ENCODE measurements at places on chromosomes 16 and 17.

DNA sequence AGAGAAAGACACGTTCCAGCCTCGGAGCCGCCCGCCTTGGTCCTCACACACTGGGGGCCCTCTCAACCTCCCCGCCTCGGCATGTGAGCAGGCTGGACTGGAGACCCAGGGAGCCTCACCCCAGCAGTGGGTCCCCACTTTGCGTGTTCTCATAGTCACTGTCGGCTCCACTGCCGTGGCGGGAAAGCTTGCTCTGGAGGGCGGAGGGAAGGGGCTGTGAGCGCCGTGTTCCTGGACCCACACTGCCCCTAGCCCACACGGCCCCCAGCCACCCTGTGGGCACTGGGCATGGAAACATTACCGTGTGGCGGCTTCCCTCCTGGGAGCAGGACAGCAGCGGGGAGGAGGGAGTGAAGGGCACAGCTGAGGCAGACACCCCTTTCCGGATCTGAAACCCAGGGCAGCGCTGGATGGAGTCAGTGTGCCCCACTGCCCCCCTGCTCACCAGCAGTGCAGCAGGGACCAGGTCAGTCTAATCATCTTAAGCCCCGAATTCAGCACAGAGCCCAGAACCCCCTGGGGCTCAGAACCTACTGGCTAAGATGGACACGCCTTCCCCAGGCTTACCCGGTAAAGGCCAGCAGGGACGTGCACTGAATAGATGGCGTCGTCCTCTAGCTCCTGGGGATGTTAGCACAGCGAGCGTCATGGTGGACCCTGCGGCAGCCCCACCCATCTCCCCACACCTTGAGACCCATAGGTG, 7.2 kb downstream of the TP53I13 start:
- no peak for DNase-seq

GRCh38 chr16:1832838-1833454, 5.9 kb downstream of the FAHD1 start:
- DNase-seq, result no peak

GRCh38 chr16:29811896-29812665, at the start of gene PRRT2:
TSS of gene PRRT2 (plus strand) at chr16:29812193. CDS start at chr16:29813055, 862 bp downstream.
- DNase-seq, result peak; percentile 47

GRCh38 chr17:51435171-51435552, 174.8 kb downstream of the UTP18 start:
- DNase-seq, result peak; percentile 31

- DNase-seq, result no peak
Observed at GRCh38 chr16:35492225-35492624, 2032.8 kb downstream of the TP53TG3F start.

DNA sequence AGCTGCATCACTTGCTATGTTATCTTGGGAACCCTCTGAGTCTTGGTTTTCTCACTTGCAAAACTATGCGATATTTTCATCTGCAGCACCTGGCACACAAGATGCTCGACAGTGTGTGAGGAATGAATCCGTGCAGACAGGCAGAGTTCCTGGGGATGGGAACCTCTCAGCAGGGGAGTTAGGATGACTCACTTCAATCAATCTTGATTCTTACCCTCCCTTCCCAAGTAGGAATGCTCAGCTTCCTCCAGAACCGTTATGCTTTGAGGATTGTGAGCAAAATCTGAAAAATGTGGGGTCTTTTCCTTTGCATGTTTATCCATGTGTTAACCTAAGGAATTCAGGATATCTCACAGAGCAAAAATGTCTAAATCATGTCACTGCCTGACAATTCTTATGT, 68.9 kb upstream of the HNF1B start:
- no peak for DNase-seq

DNA sequence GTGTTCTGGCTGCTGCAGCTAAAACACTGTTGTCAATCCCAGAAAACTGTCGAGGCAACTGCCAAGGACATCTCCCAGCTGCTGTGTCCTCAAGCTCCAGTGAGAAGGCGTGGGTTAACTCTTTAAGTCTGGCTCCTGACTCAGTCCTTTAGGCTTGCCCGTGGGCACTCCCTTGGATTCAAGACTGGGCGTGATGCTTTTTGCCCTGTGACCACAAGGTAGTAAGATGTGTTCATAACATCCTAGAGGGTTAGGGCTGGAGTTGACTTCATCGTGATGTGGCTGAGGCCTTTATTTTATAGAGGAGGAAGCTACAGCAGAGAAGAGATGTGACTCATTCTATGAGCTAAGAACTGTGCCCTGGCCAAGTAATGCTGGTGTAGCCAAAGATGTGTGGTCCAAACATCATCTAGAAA, 50.9 kb upstream of the TEKT3 start:
- DNase-seq, result no peak

- peak; percentile 58 for DNase-seq
Observed at GRCh38 chr16:67278773-67279295, 498 bp upstream of the PLEKHG4 start.

DNA sequence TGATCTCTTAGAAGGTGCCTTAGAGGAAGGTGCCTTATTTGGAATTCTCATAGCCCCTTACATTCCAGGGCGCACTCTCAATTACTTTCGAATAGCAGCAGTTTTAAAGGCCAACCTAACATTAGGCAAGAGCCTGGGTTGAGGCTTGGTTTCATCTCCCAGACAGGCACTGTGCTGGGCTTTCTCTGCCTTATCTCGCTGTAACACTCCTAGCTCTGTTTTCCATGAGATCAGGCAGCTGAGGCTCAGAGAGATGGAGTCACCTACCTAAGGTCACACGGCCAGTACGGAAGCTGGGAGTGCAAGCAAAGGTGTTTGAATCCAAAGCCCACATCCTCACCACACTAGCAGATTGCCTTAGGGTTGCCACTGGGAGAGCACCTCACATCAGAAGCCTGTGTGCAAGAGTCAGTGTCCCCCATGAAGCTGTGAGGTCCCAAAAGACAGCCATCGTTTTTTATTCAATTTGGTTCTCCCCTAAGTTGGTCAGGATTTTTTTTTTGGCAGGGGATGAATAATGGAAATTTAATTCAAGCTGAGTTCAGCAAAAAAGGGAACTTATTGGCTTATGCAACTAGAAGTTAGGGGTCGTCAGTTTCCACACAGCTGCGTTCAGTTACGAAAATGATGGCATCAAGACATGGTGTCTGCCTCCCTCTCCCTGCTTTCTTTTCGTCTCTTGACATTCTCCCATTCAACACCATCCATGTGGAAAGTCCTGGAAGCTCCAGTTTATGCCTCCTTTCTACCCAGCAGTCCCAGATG, 206.4 kb downstream of the KATNIP start:
- no peak for DNase-seq

DNA sequence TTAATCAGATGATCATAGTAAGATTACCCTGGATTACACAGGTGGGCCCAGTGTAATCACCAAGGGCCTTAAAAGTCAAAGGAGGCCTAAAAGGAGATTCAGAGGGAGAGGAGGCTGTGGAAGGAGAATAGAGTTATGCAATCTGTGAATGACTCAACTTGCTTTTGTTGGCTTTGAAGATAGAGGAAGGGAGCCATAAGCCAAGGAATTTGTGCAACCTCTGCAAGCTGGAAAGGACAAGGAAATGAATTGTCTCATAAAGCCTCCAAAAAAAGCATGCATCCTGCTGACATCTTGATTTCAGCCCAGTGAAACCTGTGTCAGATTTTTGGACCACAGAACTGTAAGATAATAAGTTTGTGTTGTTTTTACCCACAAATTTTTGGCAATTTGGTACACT, 109.6 kb downstream of the CNTNAP4 start:
- no peak for DNase-seq

DNA sequence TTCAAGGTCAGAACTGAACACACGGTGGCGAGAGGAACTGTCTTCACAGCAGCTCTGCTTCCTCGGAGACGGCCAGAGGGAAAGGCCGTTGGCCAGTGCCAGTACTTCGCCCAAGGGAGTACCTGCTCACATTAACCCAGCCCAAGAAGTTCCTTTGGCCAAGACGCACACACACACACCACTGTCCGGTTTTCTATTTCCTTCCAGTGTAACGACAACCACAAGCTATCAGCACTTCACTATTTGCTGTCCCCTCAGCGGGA, 744 bp upstream of the GGNBP2 start:
- DNase-seq, result peak; percentile 23

DNA sequence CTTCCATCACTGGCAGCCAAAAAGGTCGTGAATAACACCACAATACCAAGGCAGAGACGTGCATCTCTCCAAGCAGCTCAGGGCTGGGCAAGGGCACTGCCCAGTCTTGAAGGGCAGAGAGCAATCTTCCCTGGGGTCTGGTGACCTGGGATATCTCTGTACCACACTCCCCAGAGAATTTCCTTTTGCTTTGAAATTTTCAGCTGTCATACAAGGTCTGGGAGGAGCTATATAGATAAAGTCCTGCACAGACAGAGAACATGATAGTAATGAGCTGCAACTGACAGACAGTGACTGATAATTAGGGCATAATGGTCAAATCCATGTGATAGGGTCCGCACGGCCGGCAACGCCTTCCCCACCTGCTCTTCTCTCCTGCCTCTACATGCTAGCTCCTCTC, 68.2 kb downstream of the DYNLRB2 start:
- DNase-seq, result no peak

DNA sequence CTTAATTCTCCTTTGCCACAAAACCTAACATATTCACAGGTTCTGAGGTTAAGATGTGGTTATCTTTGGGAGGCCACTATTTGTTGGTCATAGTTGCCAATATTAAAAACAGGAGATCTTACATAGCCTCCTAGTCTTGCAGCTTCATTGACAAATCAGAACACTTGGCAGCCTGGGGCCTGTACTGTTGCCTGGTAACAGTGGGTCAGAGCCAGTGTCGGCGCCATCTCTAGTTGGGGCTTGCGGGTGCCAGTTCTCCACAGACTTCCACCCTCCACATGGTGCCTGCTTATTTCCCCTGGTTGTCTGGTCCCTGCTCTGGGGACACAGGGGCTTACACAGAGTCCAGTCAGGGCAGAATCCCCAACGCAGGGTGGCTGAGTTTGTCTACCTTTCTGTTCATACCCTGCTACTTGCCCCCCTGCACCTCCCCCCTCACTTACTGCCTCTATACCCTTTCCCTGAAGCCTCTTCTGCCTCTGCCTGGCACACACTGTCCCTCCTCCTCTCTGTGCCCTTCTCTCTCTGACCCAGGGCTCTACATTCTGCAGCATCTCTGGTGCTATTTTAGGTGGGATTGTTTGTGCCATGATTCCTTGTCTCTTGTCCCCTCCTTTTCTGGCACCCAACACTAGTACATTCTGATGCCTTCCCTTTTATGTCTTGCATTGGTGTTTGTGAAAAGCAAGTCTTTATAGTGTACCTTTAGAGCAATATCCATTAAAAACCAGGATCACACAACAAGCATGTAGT, 13.4 kb downstream of the EPN2 start:
- no peak for DNase-seq

DNA sequence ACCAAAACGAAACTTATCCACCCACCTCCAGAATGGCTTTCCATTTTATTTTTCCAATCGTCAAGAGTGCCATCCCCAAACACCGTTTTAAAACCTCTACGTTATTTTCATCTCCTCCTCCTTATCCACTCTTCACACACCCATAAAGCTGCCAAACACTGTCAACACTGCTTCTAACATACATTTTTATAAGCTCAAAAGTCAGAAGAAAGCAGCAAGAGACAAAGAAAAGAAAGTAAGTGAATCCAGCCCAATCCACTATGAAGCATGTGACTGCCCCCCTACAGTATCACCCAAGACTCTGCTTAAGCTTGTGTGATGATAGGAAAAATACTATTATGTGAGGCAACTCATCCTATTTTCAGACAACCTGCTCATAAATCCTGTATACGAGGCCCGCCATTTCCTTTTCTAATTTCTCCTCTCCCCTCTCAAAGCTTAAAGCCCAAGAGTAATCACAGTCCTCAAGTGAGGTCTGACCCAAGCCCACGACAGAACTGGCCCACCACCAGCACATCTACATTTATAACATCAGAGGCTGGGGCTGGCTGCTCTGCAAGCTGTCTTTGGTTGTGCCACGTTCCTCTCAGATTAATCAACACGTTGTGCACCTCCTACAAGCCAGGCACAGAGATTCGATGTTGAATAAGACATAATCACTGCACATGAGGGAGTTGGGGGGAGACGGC, 16.3 kb downstream of the USP31 start:
- DNase-seq, result no peak

DNA sequence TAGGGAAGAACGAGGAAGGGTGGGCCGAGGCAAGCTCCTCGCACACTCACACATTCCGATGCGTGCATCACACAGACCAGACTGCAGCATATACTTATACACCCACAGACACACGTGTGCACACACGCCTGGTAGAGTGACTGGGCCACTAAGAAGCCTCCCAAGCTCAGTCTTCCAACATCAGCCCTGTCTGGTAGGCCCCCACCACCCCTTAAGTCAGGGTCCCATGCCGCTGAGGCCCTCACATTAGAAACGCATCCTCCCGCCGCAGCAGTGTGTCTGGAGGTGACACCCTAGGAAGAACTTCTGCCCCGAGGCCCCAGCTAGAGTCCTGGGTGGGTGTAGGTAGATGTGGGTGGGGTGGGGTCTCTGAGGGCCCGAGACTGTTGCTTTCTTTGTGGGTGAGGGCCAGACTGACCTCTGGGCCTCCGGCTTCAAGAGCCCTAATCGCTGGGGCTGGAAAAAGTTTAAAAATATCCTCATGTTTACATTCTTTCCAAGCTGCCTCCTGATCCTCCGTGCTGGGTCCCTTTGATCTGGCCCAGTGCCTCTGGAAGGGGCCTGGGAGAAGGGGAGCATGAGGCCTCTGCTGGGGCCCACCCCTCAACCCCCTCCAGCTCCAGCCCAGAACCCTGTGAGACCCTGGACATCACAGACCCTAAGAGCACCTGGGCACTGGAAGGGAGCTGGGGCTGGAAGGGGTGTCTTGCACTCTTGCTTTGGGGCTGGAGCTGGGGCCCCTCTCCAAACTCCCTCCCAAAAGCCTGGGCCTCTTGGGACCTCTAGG, 13.6 kb downstream of the CDH16 start:
- DNase-seq, result no peak

DNA sequence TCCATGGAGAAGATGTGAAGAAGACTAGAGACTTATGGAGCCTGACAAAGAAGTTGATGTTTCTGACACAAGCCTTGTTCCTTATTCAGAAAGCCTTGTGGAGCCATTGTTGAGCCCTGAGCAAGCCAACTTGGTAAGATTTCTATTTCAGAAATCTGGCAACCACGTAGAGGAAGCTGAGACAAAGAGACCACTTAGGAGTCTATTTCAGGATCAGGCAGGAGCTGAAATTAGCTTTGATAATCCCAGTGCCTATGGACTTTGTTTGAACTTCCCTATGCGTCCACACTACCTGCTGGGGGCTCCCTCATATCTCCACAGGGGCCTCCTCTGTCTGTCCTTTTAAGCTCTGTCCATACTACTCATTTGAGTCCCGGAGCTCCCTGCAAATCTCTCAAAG, 540.0 kb upstream of the GOT2 start:
- no peak for DNase-seq

- DNase-seq, result no peak
Observed at GRCh38 chr17:77304746-77305473, 164.1 kb downstream of the SEC14L1 start.

Measured in stimulated activated CD4-positive, alpha-beta T cell treated with anti-CD3 and anti-CD28 coated beads, Interleukin-4, amount 100 ng/mL, for 24 hours (primary cell).